ENCODE measurements at places on chromosomes 13 and 19. TPM values are rescaled to one million over a fixed set of nuclear protein-coding genes. Genes with fewer than 3 reads are reported as not detected.
A peak's percentile ranks its signal among the peaks of the same experiment; 100 is the strongest.

DNA sequence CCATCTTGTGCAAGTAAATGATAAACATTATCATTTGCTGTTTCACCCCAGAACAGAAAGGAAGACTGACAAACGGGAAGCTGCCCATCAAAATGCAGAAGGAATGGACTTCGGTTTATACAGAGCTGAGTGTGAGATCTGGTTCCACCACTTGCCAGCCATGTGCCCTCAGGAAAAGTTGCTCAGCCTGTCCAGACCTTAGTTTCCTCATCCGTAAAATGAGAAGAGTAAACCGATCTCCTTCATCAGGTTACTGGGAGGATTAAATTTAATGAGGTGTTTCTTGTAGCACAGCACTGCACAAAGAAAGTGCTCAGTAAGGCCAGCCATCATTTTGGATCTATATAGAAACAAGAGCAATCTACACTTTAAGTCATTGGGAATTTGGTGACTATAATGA lies 36.7 kb upstream of the SERP2 start:
- no peak for DNase-seq

DNA sequence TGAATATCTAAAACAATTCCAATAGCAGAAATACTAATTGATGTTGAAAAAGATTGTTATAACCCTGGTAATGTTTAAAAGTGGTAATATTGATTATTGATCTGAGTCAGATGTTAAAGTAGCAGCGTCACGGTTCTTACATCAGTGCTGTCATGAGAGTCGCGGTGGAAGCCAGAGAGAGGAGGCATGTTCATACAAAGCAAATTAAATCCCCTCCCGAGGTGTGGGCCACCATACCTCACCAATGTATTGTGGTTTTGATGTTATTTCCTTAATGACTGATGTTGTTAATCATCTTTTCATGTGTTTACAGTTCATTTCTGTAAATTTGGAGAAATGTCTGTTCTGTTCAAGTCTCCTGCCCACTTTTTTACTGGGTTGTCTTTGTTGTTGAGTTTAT lies 11.2 kb downstream of the ZNF317 start:
- DNase-seq = no peak

The PNMA8C gene
- total RNA-seq = not detected

DNA sequence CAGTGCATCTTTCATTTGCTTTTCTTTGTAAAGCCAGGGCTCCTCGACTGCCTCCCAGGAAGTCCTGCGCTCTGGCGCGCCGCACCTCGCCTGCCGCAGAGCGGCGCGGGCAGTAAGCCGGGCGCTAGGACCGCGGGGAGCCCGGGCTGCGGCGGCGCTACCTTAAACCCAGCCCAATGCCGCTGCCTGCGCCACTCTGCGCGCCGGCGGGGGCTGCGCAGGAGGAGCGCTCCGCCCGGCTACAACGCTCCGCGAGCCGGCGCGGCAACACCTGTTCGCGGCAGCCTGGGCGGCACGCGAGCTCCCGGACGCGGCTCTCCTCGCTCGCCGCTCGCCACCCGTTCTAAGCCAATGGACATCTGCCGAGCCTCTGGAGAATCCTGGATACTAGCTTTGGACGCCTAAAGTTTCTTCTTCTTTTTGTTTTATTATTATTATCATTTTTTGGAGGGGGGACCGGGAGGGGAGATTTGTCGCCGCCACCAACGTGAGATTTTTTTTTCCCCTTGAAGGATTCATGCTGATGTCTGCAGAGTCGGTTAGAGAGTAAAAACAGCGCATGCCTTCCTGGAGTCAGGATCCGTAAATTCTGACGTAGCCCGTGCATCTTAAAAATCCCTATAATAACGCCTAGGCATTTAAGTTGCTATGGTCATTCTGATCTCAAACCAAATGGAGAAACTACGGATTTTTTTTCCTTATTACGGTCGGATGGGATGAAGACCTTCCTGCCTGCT lies at the start of gene FGF9:
Gene FGF9, plus strand, starts transcription at position 191 of the 737 bp plus-strand sequence. CDS start 840 bp downstream, outside the sequence.
- DNase-seq = peak; percentile 73

The NPAS1 gene
- 0.44 TPM for total RNA-seq

GRCh38 chr19:47111006-47111621 lies 2.5 kb downstream of the ZC3H4 start:
- DNase-seq = no peak

DNA sequence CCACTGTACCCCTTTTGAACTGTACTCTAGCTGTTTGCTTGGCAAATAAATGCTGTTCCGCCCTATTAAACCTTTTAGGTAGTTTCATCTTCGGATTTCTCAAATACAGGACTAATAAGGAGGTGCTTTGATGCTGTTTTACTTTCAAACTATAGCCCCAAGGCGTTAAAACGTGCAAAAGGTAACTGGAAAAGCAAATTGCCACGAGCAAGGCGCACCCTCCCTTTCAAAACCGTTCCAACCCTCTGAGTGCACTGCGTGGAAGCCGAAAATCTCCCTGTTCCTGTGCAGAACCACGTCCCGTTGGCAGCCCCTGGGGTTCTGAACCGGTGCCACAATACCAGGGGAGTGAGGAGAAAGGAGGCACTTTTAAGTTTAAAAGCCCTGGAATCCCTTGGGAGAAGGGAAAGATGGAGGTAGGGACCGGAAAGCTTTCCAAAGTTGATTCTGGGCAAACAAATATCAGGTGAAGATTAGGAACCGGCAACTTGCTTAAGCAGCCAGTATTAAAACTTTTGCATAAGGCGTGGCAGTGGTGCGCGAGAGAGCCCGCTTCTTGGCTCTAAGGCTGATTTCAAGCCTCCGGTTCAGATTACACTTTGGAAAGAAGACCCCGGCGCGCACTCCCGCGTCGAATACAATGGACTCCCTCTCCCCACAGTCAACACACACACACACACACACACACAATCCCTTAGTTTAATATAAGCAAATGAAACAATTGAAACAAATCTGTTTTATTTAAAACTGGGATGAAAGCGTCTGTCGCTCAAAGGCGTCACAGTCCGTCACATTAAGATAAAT lies 9.5 kb downstream of the POU4F1 start:
- DNase-seq = no peak

The CEACAM20 gene
- total RNA-seq = not detected

GRCh38 chr19:1001538-1002166 lies 1.4 kb downstream of the GRIN3B start:
- peak; percentile 51 for DNase-seq

The FBXL3 gene
- 32.5 TPM for total RNA-seq
